ENCODE measurements at places on chromosomes 5 and 9. TPM values are rescaled to one million over a fixed set of nuclear protein-coding genes. Genes with fewer than 3 reads are reported as not detected.

CYSRT1 gene
- polyA plus RNA-seq = 1.4 TPM

LCN6 gene
- polyA plus RNA-seq = 2.2 TPM

GPR151 gene
- polyA plus RNA-seq = not detected

ANKH gene
- 7.2 TPM for polyA plus RNA-seq

KCNMB1 gene
- not detected for polyA plus RNA-seq

GRIA1 gene
- not detected for polyA plus RNA-seq

GAS1 gene
- polyA plus RNA-seq = not detected

DNA sequence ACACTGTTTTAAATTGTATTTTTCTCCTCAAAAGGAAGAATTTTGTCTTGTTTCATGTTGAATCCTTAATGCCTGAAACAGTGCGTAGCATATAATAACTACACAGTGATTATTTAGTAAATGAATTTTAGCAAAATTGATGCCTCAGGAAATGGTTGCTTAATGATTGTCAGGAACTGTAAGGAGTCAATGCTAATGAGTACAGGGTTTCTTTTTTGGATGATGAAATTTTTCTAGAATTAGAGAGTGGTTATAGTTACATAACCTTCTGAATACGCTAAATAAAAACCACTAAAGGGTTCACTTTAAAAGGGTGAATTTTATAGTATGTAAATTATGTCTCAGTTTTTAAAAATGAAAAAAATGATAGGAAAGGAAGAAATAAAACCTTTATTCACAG is 14.9 kb downstream of the FAM151B start:
- DNase-seq = no peak

DNA sequence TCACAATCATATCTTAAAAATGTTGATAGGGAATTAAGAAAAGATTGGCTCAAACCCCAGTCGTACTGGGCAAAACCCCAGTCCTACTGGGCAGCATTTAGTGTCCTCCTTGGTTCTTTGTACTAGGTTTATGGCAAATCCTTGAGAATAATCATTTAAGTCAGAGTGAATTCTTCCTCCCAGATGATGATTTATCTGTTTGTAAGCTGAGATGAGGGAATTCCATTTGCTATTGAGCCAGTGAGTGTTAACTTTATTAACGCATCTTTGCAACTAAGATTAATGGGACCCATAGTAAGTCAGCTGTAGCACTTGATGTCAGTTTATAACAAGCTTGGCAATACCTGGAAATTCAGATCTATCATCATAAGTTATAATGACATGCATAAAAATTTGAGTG is 821.8 kb upstream of the DMAC1 start:
- DNase-seq = no peak

DNA sequence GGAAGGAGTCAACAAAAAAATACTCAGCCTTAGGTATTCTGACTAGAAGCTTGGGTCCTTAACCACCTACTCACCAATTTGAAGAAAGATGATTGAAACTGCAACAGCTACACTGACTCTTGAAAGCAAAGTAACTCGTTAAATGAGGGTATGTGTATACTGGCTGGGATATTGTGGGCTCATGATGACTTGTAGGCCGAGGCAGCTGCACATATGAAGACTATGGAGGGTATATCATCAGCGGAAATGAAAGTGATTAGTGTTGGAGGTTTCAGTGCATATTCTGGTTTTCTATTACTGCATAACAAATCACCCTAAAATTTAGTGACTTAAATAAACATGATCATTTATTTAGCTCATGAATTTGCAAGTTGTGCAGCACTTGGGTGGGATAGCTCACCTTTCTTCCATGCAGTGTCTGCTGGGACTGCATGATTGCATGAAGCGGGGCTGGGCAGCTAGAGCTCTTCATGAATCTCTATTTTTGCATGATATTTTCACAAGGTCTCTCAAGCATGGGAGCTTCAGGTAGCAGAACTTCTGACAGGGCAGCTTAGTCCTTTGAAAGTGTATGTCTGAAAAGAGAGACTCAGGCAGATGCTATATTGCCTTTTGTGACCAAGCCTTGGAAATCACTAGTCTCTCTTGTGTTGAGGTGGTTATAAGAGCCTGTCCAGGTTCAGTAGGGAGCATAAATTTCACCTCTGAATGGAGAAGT is 96.1 kb upstream of the CDKN2B start:
- no peak for DNase-seq

GRCh38 chr5:62314213-62314830 is 8.3 kb downstream of the KIF2A start:
- DNase-seq = no peak

DNA sequence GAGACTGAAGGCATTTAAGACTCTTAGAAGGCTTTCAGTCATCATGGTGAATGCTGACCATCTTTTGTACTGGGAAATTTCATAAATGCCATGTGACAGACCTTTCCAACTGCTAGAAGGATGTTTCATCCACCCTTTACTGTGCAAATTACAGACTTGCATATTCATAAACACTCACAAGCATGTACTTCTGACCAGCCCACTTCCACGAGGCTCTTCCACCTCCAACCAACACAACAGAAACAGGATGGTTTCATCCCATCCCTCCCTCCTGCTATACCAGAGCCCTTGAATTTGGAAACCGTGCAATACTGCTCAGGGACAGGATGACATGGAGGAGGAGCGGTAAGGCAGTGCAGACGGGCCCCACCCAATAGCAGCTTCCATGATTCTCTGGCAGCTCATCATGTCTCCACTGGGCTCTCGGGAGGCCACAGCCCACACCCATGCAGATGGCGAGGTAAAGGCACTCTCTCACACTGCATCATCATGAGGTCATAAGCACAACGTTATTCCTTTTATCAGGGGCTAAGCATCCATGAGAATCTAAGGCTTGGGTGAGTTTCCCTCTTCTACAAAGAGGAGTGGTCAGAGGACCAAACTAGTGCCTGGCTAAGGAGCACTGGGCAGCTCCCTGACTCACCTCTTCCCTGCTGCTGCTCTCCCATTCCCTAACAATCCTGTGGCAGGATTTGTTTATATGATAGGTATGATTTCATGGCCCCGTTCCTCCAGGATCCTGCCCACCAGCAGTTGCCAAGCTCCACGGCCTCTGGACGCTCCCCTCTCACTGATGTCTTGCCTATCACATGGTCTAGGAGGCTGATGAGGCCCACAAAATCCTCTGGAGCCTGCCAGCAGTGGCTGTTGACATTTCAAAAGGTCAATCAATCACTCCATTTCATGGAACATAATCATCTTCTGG is 94.4 kb upstream of the FSTL4 start:
- DNase-seq = no peak

DNA sequence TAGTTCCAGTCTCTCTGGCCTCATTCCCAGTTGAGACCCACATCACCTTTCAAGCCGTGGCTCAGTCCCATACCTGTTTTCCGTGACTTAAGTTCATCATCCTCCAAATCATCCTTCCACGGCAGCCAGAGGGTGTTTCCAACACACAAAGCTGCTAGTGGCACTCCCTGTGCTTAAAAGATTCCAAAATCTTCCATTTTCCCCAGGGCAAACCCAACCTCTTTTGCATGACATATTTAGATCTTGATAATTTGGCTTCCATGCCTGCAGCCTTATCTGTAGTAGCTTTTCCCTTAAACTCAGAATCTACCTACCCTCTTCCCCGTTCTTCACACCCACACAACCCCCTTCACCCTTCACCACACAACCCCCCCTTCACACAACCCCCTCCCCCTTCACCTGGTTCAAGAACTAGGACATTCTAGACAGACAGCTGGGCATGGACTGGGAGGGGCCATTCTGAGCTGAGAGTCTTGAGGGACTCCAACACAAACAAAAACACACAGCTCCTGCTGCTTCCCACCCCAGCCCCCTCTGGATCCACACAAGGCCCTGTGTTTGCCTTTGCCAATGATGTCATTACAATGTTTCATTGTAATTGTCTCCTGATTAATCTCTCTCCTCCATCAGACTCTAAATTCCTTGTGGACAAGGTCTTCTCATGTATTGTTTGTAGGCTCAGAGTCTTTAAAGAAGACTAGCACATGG is 268.2 kb downstream of the SH3GL2 start:
- DNase-seq = no peak

DNA sequence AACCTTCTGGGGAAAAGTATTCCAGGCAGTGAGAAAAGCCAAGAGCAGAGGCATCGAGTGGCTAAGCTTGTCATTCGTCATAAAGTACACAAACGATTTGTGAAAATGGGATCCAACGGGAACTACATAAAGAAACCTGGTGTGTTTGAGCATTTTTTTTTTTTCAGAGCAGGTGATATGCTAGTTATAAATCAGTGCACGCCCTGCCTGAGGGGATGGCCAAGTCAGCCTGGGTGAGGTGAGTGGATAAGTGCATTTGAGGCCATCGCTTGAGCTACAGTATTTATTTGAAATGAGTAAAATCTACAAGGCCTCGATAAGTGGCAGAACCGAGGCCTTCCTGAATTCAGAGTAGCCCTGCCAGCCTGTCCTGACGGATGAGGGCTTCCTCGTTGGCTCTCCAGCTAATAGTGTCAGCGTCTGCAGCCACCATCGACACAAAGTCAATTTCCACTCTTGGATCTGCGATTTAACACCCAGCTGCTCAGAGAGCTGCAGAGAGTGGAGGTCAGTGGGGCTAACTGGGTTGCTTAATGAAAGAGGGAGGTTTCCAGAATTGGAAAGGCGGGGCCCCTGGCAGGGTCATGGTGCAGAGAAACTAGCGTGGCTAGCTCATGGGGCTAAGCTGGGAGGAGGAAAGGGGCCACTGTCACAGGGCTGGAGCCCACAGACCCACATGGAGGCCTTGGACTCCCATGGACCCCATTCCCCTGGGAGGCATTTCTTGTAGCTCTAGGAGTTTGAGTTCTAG is 27.3 kb downstream of the PPARGC1B start:
- no peak for DNase-seq

- DNase-seq = no peak
Measured at GRCh38 chr9:89165341-89165740, 13.3 kb downstream of the SHC3 start.

- DNase-seq = no peak
Measured at GRCh38 chr9:105658351-105658750, 3.9 kb upstream of the TAL2 start.

- DNase-seq = no peak
Measured at GRCh38 chr5:178641711-178642110, 14.9 kb upstream of the CLK4 start.

DNA sequence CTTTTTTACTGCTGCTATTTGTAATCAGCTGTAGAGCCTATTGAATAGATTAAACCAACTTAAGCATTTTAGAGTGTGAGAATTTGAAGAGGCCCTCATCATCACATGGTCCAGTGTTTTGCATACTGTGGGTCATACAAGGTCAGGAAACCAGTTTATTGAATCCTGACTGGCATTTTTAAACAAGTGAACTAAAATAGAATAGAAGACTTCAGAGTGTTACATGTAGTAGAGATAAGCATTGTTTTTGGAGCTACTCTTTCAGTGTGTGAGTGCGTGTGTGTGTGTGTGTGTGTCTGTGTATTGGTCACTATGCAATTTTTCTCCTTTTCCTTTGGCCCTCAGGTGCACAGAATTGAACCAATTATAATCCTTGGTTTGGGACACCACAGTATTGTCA is 114.4 kb downstream of the SLC28A3 start:
- no peak for DNase-seq

GRCh38 chr9:115593587-115594091 is 475.7 kb upstream of the TNC start:
- DNase-seq = peak; percentile 38

DNA sequence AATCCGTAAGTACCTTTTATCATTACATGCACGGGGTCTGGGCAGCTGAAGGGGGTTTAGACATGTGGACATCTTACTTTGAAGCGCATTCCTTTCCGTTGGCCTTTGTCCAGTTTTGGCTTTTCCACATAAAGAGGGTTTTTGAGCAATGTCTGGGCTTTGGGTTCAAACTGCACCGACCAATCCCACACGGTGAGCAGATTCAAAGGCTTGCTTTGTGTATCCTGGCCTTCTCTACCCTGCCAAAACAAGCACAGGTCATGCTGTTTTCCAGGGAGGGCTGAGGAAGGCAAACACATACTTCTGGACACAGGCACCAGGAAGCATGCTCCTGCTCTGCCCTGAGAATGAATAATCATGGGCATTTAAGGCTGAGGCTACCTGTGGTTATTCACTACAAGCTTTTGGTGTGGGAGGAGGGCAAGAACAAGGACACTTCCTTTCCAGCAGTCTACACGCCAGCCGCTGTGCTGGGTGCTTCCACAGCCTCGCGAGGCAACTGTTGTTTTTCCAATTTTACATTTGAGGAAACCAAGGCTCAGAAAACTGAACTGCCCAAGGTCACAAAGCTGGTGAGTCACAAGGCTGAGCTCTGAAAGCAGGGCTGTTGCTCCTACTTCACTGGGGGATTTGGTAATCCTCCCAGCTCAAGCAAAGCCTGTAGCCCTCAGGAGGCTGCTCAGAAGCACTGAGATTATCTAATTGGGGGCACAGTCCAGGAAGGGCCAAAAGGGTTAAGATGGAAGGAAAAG is 59.8 kb upstream of the GOLPH3 start:
- no peak for DNase-seq

GRCh38 chr5:58738336-58738735 is 155.5 kb downstream of the RAB3C start:
- DNase-seq = no peak

DNA sequence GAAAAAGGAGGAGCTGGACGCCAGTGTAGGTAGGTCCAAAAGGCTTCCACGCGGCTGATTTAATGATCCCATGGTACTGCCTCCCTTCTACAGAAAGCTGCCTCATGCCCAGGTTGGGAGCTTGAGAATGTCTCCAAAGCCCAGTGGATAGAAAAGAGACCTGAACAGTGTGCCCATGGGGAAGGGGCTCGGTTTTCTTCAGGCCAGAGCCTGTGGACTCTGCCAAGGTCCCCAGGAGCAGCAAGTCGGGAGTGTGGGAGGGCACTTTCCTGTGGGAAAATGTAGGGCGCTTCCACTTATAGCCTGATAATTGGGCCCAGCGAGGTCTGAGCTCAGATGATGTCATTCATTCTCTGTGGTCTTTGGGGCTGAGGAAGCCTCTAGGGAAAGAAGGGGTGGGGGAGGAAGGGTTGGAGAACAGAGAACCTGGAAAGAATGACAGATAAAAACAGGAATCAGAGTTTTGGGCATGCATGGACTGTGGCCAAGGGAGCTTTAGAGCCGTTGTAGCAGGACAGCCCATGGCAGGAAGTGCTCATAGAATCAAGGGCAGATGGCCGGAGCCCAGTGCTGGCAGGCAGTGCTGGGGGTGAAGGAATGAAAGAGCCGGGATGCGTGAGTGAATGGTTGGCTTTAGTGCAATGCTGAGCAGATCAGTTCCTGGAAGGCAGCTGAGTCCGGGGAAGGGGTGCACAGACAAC is 42.5 kb upstream of the SH3PXD2B start:
- DNase-seq = no peak

- DNase-seq = no peak
Measured at GRCh38 chr9:82490019-82490499, 501.5 kb downstream of the SPATA31D1 start.

GRCh38 chr5:170268884-170269283 is 28.7 kb downstream of the LCP2 start:
- no peak for DNase-seq

DNA sequence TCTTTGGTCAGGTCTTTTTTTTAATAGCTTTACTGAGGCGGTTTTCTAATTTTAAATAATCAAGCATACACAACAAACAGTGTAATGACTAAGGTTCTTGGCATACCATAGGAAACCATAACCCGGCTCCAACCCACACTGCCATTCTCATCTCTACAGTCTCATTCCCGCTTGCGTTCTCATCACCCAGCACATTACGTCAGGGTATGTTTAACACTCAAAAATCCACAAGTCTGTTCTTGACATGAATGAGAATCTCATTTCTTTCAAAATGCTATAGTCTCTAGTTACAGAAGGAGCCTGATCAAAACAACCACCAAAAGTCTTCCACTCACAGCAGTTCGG is 505 bp downstream of the C5orf34 start:
- peak; percentile 25 for DNase-seq

- no peak for DNase-seq
Measured at GRCh38 chr9:121676926-121677325, 25.5 kb downstream of the DAB2IP start.
